ENCODE measurements at places on chromosomes 12 and 14.

DNA sequence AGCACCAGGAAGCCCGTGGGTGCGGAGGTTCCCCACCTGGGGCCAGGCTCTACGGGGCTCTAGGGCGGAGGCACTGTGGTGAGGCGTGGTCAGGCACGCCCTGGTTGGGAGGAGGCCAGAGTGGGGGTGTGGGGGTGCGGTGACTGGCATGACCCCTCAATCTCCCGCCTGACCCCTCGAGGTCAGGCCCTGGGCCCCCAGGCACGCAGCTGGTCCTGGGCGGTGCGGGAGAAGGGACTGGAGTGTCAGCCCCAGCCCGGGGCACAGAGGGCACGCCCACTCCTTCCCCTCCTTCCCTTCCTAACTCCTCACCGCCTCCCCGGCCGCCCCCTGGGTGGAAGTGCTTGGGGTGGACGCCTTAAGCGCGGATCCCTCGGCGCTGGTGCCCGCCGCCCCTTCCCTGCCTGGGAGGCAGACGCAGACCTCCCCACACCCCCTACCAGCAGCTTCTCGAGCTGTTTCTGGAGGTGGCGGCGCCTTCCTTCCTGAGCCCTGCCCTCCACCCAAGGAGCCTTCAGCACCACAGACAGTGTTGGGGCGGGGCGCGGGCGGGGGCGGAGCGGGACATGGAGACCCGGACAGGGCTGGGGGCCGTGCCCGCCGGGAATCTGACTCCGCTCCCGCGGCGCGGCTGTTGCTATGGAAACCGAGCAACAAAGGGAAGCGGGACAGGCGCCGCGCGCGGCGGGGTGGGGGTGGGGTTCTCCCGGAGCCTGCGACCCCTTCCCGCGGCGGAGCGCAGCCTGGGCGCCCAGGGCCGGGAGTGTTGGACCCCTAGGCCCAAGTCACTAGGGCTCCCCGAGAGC lies 741 bp upstream of the CRIP2 start:
- peak; percentile 75 for DNase-seq

GRCh38 chr14:26765301-26765700 lies 167.5 kb upstream of the NOVA1 start:
- no peak for DNase-seq

GRCh38 chr12:10101042-10101579 lies 2.3 kb upstream of the CLEC1A start:
- DNase-seq, result no peak

GRCh38 chr12:108116699-108117098 lies 12.4 kb upstream of the WSCD2 start:
- DNase-seq, result no peak

- no peak for DNase-seq
Observed at GRCh38 chr12:10307630-10308029, at the start of gene KLRD1. Gene KLRD1, plus strand, starts transcription at chr12:10307870. Its CDS starts 208 bp downstream, at chr12:10308078.

DNA sequence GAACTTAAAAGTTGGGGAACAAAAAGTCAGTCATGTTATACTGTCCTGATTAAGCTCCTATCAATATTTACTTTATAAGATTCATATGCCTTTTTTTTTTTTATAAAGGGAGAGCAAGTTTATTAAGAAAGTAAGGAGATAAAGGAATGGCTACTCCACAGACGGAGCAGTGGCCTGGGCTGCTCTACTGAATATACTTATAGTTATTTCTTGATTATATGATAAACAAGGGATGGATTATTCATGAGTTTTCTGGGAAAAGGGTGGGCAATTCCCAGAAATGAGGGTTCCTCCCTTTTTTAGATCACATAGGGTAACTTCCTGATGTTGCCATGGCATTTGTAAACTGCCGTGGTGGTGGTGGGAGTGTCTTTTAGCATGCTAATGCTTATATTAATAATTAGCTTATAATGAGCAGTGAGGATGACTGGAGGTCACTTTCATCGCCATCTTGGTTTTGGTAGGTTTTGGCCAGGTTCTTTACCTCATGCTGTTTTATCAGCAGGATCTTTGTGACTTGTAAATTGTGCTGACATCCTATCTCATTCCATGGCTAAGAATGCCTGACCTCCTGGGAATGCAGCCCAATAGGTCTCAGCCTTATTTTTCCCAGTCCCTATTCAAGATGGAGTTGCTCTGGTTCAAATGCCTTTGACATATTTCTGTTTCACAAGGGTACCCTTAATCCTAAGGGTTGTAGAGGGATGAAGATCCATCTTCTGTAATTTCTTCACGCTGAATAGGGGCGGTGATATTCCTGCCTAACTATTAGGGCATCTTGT lies 73.9 kb downstream of the OTOGL start:
- no peak for DNase-seq
